ENCODE measurements at places on chromosomes 11 and 22.

DNA sequence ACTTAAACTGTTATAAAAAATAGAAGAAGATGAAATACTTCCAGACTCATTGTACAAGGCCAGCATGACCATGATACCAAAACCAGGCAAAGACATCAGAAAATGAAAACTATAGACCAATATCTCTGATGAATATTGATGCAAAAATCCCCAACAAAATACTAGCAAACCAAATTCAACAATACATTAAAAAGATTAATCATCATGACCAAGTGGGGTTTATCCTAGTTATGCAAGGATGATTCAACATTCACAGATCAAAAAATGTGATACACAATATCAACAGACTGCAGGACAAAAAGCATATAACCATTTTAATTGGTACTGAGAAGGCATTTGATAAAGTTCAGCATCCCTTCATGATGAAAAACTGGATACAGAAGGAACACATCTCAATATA, 824.5 kb upstream of the RAG2 start:
- no peak for DNase-seq

GRCh38 chr11:116962108-116962507, 124.7 kb upstream of the APOA1 start:
- no peak for DNase-seq

DNA sequence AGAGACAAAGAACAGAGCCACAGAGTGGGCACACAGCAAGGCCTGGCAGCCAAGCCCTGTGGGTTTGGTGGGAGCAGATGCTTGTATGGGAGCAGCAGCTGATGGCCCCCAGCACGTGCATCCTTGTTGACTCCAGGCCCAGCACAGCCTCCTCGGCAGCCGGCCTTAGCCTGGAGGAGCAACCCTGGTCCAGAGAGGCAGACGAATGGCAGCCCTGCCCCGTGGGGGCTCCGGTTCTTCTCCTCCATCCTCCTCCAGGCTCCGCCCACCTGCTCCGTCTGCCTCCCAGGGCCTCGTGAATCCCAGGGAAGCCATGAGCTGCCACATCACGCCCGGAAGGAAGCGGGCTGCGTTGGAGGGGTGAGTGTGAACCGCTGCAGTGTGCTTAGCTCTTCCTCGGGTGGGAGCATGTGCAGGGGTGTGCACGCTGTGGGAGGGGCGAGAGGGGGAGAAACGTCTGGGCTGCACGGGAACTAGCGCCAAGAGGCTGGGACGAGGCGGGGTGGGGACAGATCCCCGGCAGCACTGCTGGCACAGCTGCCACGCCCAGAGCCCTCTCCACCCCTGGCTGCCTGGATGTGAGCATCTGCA, 36.3 kb upstream of the JAM3 start:
- DNase-seq = no peak

DNA sequence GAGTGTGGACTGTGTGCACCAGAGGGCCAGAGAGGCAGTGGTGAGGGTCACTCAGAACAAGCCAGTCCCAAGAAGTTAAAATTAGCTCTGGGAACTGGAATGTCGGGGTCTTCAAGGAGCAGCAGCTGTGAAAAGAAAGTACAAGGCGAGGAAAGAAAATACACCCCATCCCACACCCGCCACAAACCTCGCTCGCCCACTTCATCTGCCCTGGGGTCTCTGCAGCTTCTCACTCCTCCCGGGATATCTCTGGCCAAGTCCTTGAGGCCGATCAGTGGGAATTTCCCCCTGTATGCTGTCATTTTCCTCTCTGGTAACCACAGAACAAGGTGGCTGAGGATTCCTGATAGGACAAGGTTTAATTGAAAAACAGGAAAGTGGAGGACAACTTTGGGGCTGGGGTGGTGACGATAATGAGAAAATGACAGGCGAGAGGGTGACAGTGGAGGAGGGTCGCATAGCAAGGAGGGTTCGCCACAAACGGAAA, 36.3 kb upstream of the TIMP3 start:
- DNase-seq = no peak

- no peak for DNase-seq
These were observed 86.8 kb upstream of the OR4B1 start for GRCh38 chr11:48129697-48130395.

DNA sequence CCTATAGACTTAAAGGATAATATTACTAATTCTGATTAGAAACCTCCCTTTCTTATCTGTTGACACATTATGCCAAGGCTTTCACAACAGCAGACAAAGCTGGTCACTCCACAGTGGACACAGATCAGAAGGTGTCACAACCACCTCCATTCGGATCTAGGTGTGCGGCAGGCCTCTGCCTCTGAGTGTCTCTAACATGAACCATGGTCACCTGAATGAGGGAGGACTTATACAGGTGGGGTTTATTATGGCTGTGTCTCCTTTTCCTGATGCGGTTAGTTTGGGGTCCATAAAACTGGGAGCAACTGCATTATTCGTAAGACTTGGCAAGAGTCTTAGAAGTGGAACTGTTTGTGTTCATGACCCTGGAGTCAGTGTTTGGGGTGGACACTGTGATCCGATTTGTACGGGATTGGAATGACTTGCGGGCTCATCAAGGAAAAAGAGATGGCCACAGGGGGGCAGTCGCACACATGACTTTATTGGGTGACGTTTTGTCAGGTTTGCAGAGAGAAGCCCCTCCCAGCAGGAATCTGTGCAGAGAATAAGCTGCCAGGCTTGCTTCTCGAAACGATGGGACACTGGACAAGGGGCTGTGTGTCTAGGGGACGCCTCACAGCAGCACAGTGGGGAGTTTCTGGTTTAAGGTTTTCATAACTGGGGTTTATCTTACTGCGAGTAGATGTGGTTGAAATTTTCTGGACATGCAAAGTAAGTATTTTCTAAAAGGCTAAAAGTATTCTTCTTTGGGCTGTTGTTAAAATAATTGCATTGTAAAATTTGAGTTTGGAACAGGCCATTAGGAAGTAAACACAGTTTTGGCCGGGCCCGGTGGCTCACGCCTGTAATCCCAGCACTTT, 90.6 kb downstream of the GAB4 start:
- DNase-seq = no peak

GRCh38 chr22:37533995-37534394, 14.8 kb upstream of the CARD10 start:
- peak; percentile 60 for DNase-seq

- DNase-seq = no peak
These were observed 169.0 kb downstream of the BUD13 start for GRCh38 chr11:116603728-116604323.

DNA sequence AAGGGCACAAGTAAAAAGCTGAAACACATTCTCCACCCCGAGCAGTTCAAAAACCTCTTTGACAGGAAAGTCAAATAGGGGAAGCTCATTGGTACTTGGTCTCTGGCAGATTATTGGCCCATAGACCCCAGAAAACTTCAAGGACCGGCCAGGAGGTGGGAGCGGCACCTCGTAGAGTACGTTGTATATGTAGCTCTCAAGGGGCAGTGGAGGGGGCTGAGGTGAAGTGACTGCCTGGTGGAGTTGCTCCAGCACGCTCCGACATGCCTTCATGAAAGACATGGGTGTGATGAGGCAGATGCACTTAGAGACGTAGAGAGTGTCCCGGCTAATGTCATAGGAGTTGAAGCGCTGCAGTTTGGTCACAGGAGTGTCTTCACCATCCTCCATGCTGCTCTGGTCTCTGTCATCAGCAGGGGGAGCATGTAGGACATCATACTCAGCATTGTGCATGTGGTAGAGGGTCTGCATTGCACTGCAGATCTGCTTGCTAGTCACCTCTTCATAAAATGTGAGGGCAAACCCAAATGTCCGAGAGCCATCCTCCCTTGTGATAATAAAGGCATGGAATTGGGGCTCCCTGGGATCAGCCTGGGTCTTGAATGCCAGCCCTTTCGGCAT, 61.3 kb downstream of the DENND5A start:
- no peak for DNase-seq

GRCh38 chr11:536841-537621, at the start of gene LRRC56:
Gene LRRC56, plus strand, starts transcription at chr11:537527. Its CDS starts 3,158 bp downstream, at chr11:540685.
- peak; percentile 87 for DNase-seq

DNA sequence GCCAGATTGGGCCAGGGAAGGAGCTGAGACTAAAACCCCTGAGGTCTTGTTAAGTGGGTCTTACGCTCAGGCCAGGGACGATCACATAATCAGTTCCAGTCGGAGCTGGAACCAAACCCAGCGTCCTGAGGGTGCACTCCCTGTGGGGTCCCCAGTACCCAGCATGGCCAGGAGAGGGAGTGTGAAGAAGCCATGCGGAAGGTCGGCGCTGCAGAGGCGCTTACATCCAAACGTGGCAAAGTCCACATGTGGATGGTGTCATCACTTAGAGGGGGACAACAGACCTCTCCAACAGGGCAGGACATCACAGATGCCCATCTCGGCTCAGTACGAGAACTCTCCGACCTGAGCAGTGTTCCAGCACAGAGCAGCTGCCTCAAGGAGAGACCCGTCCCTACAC, 8.3 kb downstream of the ATP5MGL start:
- no peak for DNase-seq

GRCh38 chr22:23389271-23390071, 190.6 kb downstream of the IGLL1 start:
- DNase-seq = no peak

DNA sequence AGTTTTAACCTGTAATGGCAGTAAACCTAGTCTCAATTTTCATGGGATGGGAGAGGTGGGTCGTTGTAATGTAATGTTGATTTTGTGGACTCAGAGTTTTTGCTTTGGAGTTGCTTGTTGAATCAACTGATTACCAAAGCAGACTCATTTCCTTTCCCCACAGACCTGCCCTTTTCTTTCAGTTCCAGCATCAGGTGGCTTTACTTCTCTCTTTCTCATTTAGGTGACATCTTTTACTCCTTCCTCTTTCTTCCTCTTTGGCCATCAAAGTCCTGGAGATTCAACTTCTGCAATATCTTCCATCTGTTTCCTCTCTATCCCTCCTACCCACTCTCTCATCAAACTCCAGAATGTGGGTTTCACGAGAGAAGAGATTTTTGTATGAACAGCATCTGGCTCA, 313.9 kb downstream of the TMEM135 start:
- no peak for DNase-seq

DNA sequence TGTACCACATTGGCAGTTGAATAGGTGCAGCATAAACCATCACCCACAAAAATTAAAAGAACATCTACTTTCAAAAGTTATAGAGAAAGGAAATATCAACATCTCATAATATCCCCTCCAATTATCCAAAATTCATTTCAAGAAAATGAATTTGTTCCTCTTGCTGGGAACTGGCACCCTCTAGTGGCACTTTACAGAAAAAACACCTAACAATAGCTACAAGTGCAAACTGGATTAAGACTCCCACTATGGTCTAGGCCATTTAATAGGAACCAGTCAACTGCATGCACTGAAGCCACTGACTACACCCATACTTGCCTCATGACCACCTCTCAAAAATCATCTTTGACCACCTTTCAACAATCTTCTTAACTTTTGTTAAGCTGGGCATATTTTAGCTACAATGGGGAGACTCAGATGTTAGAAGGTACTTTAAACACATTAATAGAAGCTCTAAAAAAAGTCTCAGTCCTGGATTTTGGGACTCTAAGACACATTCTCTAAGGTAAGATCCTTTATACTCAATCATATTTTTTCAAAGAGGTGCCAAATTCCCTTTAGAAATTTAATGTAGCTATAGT, 17.3 kb downstream of the TRAF6 start:
- no peak for DNase-seq

DNA sequence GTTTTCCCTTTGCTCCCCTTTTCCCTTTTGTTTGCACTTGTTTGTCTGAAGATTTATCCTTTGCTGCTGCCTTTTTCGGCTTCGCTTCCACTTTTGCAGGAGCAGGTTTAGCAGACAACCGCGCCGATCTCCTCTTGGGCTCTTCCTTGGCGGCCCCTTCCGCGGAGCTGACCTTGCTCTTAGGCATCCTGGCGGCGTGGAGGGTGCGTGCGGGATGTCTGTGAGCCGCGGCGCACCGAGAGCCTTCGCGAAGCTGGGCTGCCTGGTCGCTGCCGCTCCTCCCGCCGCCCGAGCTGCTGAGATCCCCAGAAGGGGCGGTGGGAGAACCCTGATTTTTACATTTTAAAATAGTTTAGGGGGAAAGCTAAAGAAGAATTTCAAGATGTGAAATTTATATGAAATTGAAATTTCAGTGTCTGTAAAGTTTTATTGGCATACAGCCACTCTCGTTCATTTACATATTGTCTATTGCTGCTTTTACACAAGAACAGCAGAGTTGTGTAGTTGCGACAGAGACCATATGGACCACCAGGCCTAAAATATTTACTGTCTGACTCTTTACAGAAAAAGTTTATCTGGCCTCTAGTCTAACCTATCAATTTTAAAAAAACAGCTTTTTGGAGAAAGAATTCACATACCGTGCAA, 105.2 kb upstream of the RRM1 start:
- DNase-seq = no peak

DNA sequence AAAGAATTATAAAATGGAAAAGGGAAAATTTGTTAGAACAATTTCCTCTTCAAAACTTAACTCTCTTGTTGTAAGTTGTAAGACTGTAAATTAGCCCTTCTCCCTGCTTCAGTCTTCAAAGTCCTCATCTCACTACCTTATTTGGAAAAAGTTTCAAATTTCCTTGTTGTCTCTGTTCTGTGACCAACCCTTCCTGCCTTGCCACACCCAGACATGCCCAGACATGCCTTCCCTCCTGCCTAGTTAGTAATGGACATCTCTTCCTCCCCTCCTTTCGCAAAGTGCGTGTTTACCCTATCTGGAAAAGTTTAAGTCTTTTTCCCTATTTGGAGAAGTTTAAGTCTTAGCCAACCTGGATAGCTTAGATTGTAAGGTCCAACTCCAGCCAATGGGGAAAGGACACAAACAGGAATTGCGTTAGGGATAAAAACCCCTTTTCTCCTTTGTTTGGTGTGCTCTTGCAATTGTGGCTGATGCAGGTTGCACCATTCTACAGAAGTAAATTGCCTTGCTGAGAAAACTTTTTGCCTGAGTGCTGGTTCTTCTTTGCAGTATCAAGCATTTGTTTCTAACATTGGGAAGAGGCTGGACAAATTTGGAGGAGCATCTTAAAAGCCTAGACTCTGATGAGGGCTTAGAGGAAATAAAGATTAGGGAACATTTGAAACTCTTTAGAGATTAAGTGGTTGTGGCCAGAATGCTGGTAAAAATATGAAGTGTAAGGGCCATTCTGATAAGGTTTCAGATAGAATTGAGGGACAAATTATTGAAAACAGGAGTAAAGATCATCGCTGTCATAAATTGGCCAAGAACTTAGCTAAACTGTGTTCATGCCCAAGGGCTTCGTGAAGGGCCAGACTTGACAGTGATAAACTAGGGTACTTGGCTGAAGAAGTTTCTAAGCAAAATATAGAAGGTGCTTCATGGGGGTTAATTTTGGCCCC, 15.4 kb downstream of the OR52K2 start:
- DNase-seq = no peak

GRCh38 chr11:17740649-17741235, 6.2 kb downstream of the KCNC1 start:
- DNase-seq = no peak

DNA sequence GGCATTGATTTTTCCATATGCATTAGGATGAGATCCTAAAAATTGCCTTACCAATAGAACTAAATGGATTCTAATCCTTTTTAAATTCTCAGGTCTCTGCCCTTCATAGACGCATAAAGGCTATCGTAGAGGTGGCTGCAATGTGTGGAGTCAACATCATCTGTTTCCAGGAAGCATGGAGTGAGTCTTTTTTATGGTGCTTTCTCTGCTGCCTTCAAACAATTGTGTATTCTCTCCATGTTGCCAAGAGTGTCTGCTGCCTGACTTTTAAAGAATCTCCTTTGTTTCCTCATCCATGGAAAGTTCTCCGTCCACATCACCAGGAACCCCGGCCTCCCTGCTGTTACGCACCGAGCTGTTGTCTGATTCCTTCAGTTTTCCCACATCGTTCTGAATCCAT, 6.9 kb downstream of the UPB1 start:
- DNase-seq = no peak

All from NCI-H2107 (cell line).